ENCODE measurements at places on chromosomes 5 and 9.

DNA sequence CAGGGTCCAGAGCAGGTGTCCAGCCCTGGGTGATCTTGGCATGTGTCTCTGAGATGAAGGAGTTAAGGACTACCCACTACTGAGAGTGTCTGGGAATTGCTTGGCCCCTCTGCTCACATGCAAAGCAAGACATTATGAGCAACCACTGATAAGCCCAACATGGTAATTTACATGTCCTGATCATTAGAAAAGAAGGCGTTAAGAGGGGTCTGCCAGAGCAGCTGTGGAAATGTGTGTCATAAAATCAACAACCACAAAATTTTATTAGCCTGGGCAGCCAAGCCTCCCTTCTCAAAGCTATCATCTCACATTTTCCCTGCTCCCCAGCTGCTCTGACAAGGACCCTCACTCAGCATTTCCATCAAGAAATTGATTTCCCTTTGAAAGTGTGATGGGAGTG is 351.0 kb downstream of the SPOCK1 start:
- DNase-seq: peak; percentile 22

DNA sequence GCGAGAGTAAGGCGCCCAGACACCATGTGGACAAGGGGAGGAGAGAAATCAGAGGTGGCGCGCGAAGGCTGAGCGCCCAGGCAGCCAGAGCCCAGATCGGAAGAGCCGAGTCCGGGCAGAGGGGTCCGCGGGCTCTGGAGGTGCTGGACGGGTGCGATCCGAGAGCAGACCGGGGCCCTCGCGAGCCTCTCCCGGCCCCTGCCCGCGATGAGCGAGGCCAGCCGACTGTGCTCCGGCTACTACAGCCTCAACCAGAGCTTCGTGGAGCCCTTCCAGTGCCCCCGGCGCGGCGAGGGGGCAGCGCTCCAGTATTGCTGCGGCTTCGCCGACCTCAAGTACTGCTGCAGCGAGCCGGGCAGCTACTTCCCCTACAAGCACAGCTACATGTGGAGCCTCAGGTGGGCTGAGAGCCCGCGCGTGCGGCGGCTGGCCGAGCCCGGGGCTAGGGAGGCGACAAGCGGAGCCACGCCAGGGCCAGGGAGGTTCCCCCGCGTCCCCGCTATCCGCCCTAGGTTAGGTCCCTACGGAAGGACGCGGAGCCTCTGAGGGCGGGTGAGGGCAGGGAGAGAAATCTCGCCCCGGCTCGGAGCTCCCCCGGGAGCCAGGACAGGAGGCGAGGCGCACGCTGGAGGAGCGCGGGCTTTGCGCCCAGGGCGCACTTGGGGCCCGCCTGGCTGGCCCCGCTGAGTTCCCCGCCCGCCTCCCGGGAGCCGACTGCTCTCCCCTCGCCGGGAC is at the start of gene SHISAL2B:
TSS of gene SHISAL2B (plus strand) at position 87 of the 735 bp plus-strand sequence. CDS start at position 208, 121 bp downstream.
- DNase-seq: peak; percentile 23

GRCh38 chr5:8961219-8961618 is 584.7 kb downstream of the SEMA5A start:
- no peak for DNase-seq

DNA sequence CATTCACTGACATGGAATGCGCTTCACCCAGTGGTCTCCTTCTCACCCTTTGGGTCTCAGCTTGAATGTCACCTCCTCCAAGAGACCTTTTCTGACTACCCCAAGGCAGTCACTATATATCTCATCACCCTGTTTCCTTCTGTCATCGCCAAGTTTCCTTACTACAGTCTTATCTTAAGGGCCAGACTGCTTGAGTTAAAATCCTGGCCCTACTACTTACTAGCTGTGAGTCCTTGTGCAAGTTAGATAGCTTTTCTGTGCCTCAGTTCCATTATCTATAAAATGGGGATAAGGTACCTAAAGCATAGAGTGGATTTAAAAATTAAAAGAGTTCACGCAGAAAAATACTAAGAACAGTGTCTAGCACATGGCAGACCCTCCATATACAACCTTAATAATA is 132.4 kb downstream of the GABBR2 start:
- DNase-seq: no peak

- no peak for DNase-seq
Measured at GRCh38 chr5:134511796-134512660, 13.4 kb upstream of the JADE2 start.

DNA sequence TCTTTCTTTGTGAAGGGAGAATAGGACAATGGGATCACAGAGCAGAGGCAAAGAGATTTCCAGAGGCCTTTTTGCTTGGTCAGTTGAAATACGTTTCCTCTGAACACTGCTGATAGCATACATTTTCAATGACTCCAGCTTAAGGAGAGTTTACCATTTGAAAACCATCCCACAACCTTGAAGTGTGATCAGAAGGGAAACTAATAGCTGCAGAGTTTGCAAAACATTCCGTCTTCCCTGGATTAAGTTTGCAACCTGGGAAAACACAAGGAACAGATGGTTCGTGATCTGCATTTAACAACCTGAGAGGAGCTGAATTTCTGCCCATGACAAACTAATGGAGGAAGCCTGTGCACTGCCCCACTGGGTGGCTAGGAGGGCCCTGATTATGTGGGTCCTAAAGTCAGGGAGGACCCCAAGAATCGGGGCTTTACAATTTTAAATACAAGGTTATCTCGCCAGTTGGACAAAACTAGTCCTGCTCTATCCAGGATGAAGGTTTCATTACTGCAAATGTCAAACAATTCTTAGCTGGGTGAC is 35.6 kb downstream of the MTX3 start:
- no peak for DNase-seq

DNA sequence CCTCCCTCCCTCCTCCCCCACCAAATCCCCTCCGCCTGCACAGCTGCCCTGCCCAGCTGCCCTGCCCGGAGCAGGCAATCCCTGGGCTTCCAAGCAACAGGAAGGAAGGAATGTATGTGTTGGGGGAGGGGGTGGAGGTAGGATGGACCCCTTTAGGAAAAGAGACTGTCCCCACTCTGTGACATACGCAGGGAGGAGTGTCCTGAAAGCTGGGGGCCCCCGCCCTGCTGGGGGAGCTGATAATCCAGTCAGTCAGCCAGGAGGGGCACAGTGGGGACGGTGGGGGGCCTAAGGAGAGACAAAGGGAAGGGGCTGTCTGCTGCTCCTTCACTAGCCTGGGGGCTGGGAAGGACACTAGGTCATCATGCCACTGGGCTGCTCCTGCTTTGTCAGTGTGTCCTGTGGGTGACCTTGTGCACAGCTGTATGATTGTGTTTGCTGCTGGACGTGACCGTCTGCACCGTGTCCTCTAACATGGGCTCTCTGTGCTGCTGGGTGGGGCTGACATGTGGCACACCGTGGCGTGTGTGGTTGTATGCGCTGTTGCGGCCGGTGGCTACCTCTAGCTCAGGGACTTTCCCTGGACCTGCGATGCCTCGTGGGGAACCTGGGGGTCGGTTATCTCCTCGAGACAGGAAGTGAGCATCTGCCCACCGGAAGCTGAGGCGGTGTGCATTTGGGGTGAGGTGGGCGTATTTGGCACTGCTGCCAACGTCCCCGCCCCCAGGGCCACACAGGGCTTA is 3.0 kb downstream of the N4BP3 start:
- DNase-seq: no peak

DNA sequence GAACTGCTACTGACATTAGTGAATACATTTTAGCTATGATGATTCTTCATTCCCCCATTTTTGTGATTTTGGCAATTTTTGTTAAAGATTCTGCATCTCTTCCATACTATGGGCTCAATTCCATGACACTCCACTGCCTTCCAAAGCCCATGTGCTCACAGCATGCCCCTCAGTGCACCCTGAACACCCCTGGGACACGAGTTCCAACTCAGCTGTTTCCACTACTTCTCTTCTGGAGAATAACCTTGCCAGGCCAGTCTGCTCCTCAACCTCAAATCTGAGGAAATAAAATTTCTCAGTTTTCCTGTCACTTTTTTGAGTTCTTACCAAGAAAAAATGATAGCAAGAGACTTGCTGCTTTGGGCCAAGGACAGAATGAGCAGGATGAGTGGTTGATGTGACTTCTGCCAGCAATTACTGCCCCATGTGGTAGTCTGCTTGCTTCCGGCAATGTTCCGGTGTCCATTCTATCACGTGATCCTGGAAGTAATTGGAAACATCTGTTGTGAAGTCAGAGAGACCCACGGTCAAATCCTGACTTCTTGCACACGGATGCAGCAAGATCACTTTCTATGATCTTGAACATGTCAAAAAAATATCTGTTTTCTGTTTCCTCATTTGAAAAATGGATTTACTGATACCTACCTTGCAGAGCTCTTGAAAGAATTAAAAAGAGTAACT is 58.3 kb downstream of the EGFLAM start:
- DNase-seq: peak; percentile 37

DNA sequence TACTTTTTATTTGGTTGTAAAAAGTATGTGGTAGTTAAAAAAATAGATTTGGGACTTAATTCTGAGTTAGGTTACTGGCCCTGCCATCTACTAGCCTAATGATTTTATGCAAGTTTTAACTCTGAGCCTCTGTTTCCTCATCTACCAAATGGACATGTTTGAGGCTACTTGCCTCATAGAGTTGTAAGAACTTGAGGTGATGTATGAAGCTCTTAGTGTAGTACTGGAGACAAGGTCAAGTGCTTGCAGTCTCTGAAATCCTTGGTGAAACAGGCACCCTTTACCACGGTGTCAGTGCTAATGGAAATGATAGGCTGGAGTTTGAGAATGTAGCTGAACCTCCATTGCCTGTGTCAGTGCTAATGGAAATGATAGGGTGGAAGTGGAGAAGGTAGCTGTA is 15.3 kb downstream of the GPR107 start:
- DNase-seq: no peak

DNA sequence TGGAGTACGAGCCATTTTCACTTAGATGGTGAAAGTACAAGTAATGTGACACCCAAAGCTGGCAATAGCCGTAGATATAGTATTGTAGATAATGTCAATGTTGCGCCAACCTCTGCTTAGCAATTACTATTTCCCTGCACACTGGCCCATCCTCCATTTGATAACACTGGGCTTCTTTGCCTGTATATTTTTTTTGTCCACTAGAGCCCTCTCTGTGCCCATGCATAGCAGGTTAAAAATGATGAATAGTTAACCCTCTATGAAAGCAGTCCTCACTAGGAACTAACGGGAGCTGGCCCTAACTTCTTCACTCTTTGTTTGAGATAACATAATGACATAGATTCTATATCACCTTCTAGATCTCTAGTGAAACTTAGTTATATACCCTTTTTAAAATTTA is 416.8 kb downstream of the TUSC1 start:
- DNase-seq: no peak

DNA sequence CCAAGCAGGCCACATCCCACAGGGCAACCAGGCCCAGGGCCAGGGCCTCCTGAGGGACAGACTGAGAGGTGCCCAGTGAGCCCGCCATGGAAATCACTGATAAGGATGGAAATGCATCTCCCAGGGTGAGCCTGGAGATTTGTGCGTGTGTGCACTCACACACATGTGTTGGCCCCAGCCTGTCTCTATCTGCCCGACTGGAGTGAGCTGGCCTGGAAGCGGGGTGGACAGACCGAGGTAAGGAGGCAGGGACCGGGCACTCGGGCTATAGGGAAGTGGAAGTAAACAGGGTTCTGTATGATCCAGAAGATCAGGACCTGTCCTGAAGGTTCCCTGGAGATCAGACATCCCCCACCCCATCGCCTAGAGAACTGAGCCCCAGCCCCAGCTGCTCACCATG is 17.4 kb downstream of the GFI1B start:
- DNase-seq: no peak

- DNase-seq: no peak
Measured at GRCh38 chr5:177426566-177427210, at the start of gene GRK6. GRK6 (plus strand) TSS chr5:177426676; CDS start chr5:177426846, 170 bp downstream.

GRCh38 chr5:105158526-105158925 is 1595.9 kb upstream of the NUDT12 start:
- no peak for DNase-seq

DNA sequence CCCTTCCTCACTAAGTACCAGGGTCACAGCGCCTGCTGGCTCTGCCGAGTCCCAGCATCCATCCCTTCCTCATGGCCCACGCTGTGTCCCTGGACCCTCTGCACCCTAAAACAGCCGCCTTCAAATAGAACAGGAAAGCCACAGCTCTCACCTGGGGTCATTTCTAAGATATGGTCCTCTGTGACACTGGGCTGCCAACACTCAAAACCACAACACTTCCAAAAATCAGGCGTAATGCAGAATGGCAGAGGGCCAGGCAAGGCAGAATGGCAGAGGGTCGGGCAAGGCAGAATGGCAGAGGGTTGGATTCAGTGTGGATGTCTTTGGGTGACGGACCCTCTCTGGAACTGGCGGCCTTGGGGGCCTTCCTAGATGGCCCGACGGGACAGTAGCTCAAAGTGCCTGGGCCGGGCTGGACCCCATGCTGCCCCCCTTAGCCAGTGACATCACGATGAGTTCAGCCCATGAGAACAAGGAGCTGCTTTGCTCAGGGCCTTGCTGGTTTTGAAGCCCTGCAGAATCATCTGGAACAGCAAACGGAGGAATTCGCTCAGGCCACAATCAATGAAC is 35.3 kb downstream of the ZDHHC11B start:
- no peak for DNase-seq

- no peak for DNase-seq
Measured at GRCh38 chr5:158175934-158176481, 317.1 kb upstream of the CLINT1 start.

GRCh38 chr5:111002036-111002435 is 69.5 kb upstream of the TSLP start:
- DNase-seq: no peak

DNA sequence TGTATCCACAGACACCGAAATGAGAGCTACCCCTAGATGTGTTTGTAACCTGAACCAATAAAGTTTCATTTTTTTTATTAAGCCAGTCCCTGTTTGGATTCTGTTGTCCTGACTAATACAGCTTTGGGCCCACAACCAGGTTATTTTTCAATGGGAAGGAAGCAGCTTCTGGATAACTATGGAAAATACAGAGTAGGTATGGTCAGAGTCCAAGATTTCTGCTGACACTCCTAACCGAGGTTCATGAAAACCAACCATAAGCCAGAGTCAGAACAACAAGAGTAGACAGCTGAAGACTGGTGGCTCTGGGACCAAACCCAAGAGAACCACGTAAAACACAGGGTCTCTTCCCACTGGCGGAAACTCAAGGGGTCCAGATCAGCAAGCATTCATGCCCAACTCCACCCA is 10.8 kb downstream of the KLF9 start:
- peak; percentile 50 for DNase-seq

Measured in astrocyte of the spinal cord (primary cell).